Caco-2 (cell line): ENCODE measurements at places on chromosomes 2 and 18. TPM values are rescaled to one million over a fixed set of nuclear protein-coding genes. Genes with fewer than 3 reads are reported as not detected.

- H3K36me3 ChIP-seq = no peaks in the 10 kb centered on the region
- no peak for DNase-seq
- no peaks in the 10 kb centered on the region for H3K27me3 ChIP-seq
- no peak overlapping the region for H3K4me3 ChIP-seq
- H3K27ac ChIP-seq = no peak overlapping the region
Measured at GRCh38 chr2:170301626-170302025, 123.7 kb downstream of the MYO3B start.

Gene CPO
- total RNA-seq = not detected in 2 replicates

DNA sequence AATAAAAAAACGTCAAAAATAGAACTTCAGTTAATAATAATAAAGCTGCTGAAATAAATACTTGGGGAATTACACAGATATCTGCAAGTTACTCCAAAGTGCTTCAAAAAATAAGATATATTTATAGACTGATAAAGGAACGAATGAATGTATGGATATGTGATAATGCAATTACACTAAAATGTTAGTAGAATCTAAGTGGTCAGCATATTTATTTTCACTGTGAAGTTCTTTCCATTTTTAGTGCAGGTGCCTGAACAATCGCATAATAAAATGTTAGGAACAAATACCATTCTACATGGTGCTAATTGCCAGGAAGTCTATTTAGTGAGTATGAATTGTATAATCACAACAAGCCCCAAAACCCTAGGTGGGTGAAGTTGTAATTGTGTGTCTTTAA is 169.6 kb upstream of the RGPD4 start:
- no peak overlapping the region for H3K4me3 ChIP-seq
- no peaks in the 10 kb centered on the region for H3K4me1 ChIP-seq
- no peak overlapping the region for H3K27ac ChIP-seq
- no peaks in the 10 kb centered on the region for H3K27me3 ChIP-seq
- no peaks in the 10 kb centered on the region for H3K36me3 ChIP-seq

DNA sequence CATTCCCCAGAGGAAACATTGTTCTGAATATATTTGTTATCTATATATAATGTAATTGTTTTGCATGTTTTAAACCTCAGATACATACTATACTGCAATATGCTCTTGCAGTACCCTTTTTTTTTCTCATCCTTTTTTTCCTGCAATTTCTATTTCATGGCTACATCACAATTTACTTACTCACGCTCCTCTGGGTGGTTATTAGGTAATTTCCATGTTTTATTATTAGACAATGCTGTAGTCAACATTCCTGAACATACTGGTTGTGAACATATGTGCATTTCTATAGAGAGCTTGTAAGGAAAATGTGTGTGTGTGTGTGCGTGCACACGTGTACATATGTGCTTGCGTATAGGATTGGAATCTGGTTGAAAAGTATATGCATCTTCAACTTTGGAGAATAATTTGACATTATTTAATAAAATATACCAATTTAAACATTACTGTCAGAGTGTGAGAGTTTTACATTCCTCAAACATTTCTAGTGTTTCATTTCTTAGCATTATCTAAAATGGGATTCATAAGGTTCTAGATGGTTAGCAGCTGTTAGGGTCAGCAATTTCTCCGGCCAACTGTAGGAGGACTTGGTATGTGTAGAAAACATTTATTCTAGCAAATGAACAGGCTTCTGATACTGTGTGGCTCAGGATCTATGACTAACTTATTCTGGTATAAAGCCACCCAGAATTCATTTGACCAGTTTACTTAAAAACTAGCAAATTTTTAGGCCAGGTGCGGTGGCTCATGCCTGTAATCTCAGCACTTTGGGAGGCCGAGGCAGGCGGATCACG is 22.4 kb downstream of the NCOA1 start:
- no peaks in the 10 kb centered on the region for H3K4me1 ChIP-seq
- no peak for DNase-seq
- H3K36me3 ChIP-seq = no peaks in the 10 kb centered on the region
- H3K4me3 ChIP-seq = no peak overlapping the region
- no peaks in the 10 kb centered on the region for H3K27me3 ChIP-seq

- peaks cover 18% of the 10 kb centered on the region; the same call in 1 of the 2 replicates for H3K4me1 ChIP-seq
- DNase-seq = peak; percentile 46
- no peaks in the 10 kb centered on the region for H3K36me3 ChIP-seq
- peak within 1 kb of the TSS; percentile 100 for H3K27ac ChIP-seq
Measured at GRCh38 chr2:241315879-241316631, at the start of gene SEPTIN2. SEPTIN2 (plus strand) TSS chr2:241315925; CDS start chr2:241324233, 8,308 bp downstream.

DNA sequence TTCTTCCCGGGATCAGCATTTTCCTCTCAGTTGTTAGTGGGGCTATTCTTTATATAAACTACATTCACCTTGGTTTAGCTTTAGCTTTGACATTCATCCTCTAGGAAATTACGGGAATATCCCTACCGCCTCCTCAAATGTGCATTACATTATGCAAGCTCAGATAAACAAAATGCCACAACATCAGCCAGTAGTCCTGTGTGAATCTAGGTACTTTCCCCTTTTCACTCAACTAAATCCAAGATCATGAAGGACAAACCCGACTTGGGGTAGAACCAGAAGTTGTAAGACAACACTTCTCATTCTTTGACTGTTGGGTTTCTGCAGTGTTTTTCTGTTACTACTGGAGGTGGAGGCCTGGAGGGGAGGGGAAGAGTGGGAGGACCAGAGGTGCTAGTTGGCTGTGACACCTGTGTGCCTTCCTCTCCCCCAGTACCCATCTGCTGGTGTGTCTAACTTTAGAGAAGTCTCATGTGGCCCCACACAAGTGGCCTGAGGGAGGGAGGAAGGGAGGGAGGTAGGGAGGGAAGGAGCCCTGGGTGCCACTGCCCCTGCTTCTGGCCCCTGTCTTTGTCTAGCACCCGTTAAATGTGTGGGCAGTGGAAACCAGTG is 84.8 kb upstream of the BCL2L11 start:
- H3K27ac ChIP-seq = no peak overlapping the region
- H3K36me3 ChIP-seq = no peaks in the 10 kb centered on the region; the same call in 1 of the 2 replicates
- H3K4me3 ChIP-seq = no peak overlapping the region
- no peak for DNase-seq
- H3K27me3 ChIP-seq = no peaks in the 10 kb centered on the region

Gene ACKR3
- total RNA-seq = 3.2 and 3.9 TPM in 2 replicates

GRCh38 chr18:27785815-27786471 is 391.0 kb downstream of the CDH2 start:
- H3K4me3 ChIP-seq = no peak overlapping the region
- H3K36me3 ChIP-seq = no peaks in the 10 kb centered on the region
- H3K4me1 ChIP-seq = no peaks in the 10 kb centered on the region
- H3K27me3 ChIP-seq = no peaks in the 10 kb centered on the region
- no peak for DNase-seq
- H3K27ac ChIP-seq = no peak overlapping the region
